ENCODE measurements at places on chromosomes 4 and X.

DNA sequence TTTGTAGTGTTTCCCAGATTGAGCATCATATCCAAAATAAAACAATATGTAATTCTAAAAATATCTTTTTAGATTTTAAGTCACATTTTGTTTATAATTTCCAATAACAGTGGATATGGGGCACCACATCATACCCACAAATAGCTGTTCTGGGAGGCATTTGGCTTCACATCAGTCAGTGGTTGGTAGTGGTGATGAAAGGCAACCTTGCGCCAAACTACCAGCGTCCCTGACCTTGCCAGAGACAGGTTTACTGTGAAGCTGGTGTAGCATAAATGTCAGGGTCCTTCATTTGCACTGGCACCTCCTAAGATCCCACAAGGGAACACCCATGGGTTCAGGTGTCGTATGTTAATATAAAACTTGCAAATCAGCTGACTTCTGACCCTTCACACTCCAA, 222.2 kb downstream of the DCTD start:
- DNase-seq, result no peak

GRCh38 chr4:27619435-27619834, 758.8 kb downstream of the STIM2 start:
- no peak for DNase-seq

DNA sequence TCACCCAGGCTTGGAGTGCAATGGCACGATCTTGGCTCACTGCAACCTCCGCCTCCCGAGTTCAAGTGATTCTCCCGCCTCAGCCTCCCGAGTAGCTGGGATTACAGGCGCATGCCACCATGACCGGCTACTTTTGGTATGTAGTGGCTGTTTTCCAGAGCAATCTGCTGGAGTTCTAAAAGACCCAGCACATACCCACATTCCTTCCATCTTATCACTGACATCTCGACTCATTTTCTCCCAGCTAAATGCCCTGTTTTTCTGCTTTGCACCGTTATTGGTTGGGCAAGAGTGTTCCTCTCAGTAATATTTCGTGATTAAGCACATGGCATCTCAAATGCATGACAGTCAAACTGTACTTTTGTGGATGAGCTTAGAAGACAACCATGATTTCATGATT, 53.7 kb downstream of the PRKX start:
- no peak for DNase-seq

- DNase-seq, result no peak
Observed at GRCh38 chr4:5366421-5366820, 315.1 kb downstream of the STK32B start.
